RPMI7951 (cell line): ENCODE measurements at places on chromosomes 2 and 18. TPM values are rescaled to one million over a fixed set of nuclear protein-coding genes. Genes with fewer than 3 reads are reported as not detected.

MBOAT2 gene
- total RNA-seq, result 33.9 and 41.1 TPM in 2 replicates

DNA sequence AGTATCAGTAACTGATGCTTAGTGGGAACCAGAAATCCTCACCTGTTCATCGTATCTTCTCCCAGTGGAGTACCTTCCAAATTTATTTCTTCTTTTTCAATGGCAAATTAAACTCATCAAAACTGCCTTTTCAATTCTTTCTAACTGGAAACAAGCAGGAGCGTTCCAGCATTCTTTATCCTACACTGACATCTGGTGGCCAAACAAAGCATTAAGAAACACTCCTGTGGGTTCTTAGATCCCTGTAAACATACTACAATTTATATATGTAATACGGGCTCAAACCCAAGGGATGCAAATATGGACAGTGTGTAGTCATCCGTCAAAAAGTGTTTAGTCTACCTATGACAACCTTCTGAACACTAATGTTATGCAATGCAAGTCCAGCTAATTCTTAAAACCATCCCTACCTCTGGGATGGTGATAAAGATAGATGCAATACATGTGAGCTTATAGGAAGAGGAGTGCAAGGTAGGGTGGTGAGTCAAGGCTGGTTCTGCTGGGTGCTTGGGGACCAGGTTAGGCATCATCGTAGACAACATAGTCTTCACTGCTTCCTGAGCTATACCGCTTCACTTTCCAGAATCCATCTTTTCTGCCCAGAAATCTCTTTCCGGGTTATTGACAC, 375.0 kb downstream of the CTNNA2 start:
- peak; percentile 51 for DNase-seq

- no peak for DNase-seq
These were observed 504.9 kb downstream of the GALR1 start for GRCh38 chr18:77754475-77755044.

DNA sequence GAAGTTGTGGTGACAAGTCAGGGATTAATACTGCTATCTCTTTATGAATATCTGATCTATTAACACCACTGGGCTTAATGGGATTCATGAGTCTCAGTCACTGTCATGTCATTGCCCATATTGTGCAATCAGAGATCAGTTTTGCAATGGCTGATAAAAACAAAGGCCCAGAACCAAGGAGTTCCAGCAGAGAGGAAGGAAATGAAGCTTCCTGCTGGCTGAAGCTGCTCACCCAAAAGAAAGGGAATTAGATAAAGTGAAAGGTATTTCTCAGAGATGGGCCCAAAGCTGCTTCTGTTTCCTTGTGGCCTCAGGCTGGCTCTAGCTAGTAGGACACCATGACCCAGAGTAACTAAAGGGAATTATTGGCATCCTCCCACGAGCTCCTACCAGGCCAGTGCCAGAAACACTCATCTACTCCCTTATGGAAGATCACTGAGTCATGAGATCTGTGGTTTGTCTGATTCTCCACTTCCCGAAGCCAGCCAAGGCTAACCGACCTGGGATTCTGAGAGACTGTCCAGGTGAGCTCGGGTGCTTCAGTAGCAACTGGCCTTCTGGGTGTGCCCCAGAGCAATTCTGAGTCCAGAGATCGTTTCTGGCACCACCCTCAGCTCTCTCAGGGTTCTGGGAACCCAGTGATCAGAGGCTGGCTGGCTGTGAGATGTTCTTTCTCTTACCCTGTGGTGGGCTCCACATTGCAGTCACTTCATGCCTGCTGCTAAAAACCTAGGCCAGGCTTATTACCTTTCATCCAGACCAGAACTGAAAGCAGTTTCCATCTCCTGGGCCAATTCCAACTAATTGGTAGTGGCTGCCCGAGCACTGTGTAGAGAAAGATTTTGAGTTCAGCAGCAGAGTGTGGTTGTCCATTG, 129.5 kb upstream of the PELI1 start:
- DNase-seq, result peak; percentile 97

GRCh38 chr2:138000009-138000408, 35.7 kb downstream of the HNMT start:
- DNase-seq, result no peak

DNA sequence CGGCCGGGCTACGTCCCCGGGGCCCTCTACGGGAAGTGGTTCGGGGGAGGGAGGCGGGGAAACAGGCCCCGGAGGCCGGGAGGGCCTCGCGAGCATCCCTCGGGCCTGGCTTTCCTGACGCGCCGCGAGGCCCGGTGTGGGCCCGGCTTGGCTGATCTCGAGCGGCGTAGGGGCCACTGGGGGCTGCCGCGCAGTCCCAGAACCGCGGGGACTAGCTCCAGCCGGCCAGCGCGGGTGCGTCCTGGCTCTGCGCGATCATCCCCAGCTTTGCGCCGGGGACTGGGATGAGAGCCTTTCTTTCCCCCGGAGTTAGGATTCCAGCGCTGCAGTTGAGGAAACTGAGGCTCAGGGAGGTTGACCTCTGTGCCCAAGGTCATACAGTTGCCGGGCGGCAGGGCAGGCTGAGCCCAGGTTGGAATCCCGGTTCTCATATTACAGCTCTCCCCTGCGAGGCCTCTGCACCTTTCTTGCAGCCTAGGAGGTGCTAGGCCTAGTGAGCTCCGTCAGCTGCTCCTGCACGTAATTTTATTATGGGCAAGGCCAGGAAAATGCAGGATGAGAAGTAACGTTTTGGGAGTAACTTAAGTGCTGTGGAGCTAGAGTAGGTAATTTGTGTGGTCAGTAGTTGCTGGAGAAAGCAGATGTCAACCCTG, 501 bp downstream of the LPIN1 start:
- peak; percentile 26 for DNase-seq

- DNase-seq, result peak; percentile 49
These were observed 266.2 kb downstream of the TMX3 start for GRCh38 chr18:68448736-68449135.
